ENCODE measurements at places on chromosomes 3 and 15. TPM values are rescaled to one million over a fixed set of nuclear protein-coding genes. Genes with fewer than 3 reads are reported as not detected.
A peak's percentile ranks its signal among the peaks of the same experiment; 100 is the strongest.

DNA sequence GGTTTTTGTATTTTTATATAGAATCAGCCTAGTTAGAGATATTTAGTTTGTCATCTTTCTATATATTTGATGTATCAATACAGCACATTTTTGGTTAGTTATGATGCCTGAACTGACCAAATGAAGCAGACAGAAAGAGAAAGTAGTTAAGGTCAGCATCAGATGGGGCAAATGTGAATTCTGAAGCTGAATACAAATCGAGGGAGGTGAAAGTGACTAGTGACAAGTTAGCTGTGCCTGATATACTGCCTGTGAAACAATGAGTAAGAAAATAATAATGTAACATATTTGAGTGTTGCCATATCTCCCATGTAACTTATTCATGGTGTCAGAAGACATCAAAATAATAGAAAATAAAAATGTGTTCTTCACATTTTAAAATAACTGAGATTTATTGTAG lies 680.3 kb upstream of the SEMA6D start:
- H3K27me3 ChIP-seq = no peaks in the 10 kb centered on the region
- no peak overlapping the region for H3K4me3 ChIP-seq
- no peaks in the 10 kb centered on the region for H3K36me3 ChIP-seq
- H3K27ac ChIP-seq = no peak overlapping the region
- no peaks in the 10 kb centered on the region for H3K4me1 ChIP-seq

GRCh38 chr3:190210608-190211007 lies 89.9 kb upstream of the P3H2 start:
- H3K27me3 ChIP-seq = no peaks in the 10 kb centered on the region
- no peaks in the 10 kb centered on the region for H3K4me1 ChIP-seq

- H3K4me1 ChIP-seq = peaks cover 17% of the 10 kb centered on the region
- H3K27ac ChIP-seq = peak overlapping the region; percentile 89
Measured at GRCh38 chr3:71127052-71127831, 456.3 kb downstream of the FOXP1 start.

DNA sequence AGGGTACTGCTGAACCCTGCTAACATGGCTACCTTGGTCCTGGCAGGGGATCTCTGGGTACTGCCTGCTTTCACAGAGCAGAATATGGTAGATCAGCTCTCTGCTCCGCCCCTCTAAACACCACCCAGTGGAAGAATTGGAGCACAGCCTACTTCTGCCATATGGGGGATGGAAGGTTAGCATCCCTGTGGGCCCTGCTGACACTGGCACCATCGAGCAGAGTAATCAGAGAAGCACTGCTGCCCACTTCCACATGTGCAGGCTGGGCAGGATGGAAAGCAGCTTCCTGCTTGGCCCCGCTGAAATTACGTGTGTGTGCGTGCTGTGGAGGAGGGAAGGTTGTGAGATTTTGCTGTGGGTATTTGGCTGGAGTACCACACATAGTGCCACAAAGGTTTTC lies 24.8 kb downstream of the CCR1 start:
- H3K27me3 ChIP-seq = no peaks in the 10 kb centered on the region
- H3K36me3 ChIP-seq = no peaks in the 10 kb centered on the region
- H3K27ac ChIP-seq = no peak overlapping the region
- no peaks in the 10 kb centered on the region for H3K4me1 ChIP-seq
- no peak for DNase-seq

DNA sequence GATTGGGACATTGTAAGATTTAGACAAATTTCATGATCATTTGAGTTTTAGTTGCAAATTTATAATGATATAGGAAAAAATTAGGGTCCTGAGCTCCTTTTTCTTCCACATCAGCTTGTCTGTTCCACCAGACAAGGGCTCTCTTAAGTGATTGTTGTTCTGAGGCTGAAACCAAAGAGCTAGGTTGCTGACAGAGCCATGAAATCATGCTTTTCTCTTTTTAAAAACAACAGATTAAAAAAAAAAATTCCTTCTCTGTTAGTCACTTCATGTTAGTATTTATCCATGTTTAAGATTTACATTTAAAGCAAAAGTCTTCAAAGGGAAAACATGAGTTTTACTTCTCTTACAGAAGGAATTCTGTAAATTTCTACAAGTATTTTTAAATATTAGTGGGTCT lies 56.8 kb downstream of the ATP2C1 start:
- H3K4me3 ChIP-seq = no peak overlapping the region
- DNase-seq = no peak
- H3K4me1 ChIP-seq = no peaks in the 10 kb centered on the region
- no peaks in the 10 kb centered on the region for H3K27me3 ChIP-seq
- H3K27ac ChIP-seq = no peak overlapping the region

DNA sequence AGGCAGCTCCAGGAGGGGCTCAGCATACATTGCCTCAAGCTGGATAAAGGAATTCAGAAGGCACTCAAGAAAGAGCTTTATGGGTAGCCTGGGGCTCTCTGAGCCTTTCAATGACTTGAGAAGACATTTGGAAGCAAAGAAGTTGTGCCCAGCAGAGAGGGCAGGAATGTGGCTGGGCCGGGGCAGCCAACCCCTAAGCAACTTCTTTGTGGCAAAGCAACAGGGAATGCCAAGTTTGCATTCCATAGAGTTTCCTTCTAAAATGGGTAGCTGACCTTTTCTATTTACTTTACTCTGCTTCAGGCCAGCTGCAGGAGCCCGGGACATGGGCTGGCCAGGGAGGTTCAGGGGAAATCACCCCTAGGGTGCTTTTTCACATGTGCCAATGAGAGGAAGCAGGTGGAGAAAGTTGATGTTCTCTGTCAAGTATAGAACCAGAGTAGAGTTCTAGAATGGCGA lies 45.6 kb downstream of the CCDC12 start:
- DNase-seq = no peak
- no peak overlapping the region for H3K4me3 ChIP-seq
- H3K4me1 ChIP-seq = peaks cover 50% of the 10 kb centered on the region
- no peaks in the 10 kb centered on the region for H3K36me3 ChIP-seq
- no peaks in the 10 kb centered on the region for H3K27me3 ChIP-seq

DNA sequence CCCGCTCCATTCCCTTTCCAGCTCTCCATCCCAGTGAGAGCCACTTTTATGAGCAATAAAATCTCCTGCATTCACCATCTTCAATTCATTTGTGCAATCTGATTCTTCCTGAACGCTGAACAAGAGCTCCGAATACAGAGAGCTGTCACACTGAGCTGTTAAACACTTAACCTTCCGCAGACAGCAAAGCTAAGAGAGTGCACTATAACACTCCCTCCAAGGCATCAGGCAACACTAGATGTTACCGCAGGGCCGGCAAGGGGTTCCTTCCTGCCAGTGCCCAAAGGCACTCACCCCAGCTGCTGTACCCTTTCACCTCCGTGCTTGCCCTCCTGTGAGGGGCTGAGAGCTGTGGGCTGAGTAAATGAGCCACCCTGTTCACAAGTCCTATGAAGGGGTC lies 85.6 kb downstream of the BCHE start:
- H3K27ac ChIP-seq = no peak overlapping the region
- no peak for DNase-seq
- H3K4me1 ChIP-seq = no peaks in the 10 kb centered on the region
- H3K4me3 ChIP-seq = no peak overlapping the region
- no peaks in the 10 kb centered on the region for H3K27me3 ChIP-seq

- no peaks in the 10 kb centered on the region for H3K36me3 ChIP-seq
- DNase-seq = no peak
- no peaks in the 10 kb centered on the region for H3K27me3 ChIP-seq
- no peaks in the 10 kb centered on the region for H3K4me1 ChIP-seq
- no peak overlapping the region for H3K4me3 ChIP-seq
- H3K27ac ChIP-seq = no peak overlapping the region
Measured at GRCh38 chr15:71899674-71900073, 89.3 kb downstream of the NR2E3 start.

- H3K4me1 ChIP-seq = no peaks in the 10 kb centered on the region
- no peak overlapping the region for H3K4me3 ChIP-seq
- no peaks in the 10 kb centered on the region for H3K36me3 ChIP-seq
- H3K27ac ChIP-seq = no peak overlapping the region
- DNase-seq = no peak
Measured at GRCh38 chr3:132654721-132655120, 4.9 kb downstream of the ACAD11 start.

GRCh38 chr15:88655800-88656488 lies 17.1 kb downstream of the ISG20 start:
- H3K4me3 ChIP-seq = no peak overlapping the region
- no peak for DNase-seq
- H3K27me3 ChIP-seq = no peaks in the 10 kb centered on the region
- no peaks in the 10 kb centered on the region for H3K36me3 ChIP-seq
- H3K27ac ChIP-seq = no peak overlapping the region

SEMA3B gene
- 42.0 TPM for total RNA-seq

NFKBIZ gene
- 53.2 TPM for total RNA-seq

DNA sequence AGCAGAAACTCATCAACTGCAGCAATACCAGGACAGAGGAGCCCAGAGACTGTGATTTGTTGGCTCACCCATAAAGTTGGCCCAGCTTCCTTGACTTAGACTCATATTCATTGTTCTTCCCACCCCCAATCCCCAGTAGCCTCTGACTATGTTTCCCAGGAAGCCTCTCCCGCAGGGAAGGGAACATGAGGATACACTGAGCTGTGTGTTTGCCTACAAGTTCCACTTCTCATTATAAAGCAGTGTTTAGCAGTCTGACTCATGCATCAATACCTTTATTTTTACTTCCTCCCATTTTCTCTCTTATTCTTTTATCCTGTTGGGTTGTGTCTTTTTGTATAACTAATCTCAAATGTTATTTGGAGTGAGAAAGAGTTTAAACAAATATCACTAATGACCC lies 111.6 kb upstream of the PHLDB2 start:
- no peak overlapping the region for H3K27ac ChIP-seq
- H3K36me3 ChIP-seq = no peaks in the 10 kb centered on the region
- no peak for DNase-seq

DNA sequence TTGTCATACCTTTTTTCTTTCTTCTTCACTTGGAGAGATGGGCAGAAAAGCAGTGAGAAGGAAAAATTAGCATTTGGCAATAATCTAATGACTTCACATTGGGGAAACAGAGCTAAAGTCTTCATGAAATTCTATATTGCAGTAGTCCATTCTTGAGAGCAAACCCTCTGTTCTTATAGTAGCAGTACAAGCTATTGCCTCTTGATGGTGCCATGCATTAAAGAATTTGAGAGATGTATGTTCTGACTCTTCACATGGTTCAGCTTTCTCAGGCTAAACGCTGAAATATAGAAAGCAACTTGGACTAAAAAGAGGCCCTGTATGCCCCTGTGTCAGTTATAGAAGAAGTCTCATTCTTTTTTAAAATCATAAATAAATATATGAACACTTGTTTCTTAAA lies 36.0 kb downstream of the PHLDB2 start:
- H3K4me1 ChIP-seq = no peaks in the 10 kb centered on the region
- no peak for DNase-seq
- no peak overlapping the region for H3K4me3 ChIP-seq
- no peaks in the 10 kb centered on the region for H3K27me3 ChIP-seq

LTF gene
- 0.72 TPM for total RNA-seq

DNA sequence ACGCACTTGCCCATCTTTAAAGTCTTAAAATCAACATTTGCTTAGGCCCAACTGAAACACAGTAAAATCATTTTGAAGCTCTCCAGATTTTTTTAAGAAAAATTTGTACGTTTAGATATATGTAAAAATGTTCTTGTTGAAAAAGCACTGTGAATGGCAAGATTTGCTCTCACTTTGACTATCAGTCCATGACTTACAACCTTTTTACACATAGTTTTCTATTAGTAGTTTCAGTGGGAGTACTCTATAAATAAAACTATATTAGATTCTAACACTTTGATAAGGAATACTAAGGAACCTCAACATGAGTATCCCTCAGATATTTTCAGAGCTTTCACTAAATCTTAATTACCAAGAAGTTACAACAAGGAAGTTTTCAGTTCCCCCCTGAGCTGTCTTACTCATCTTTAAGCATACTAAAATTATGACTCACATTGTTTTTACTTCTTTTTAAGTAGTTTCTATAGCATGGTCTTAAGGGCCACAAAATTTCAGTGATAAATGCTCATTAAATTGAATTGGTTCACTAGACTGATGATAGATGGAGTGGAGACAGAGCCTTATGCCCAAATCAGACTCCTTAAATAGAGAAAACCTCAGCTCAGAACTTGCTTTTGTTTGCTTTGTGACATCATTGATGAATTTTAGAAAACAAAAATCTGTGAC lies 31.6 kb upstream of the RAP2B start:
- H3K4me1 ChIP-seq = no peaks in the 10 kb centered on the region
- no peaks in the 10 kb centered on the region for H3K36me3 ChIP-seq
- H3K27me3 ChIP-seq = no peaks in the 10 kb centered on the region
- DNase-seq = no peak

TLR9 gene
- total RNA-seq = not detected
